K562 (cell line): ENCODE measurements at places on chromosomes 7 and 10. TPM values are rescaled to one million over a fixed set of nuclear protein-coding genes. Genes with fewer than 3 reads are reported as not detected.

PKD2L1 gene
- not detected in 2 replicates for total RNA-seq

DNA sequence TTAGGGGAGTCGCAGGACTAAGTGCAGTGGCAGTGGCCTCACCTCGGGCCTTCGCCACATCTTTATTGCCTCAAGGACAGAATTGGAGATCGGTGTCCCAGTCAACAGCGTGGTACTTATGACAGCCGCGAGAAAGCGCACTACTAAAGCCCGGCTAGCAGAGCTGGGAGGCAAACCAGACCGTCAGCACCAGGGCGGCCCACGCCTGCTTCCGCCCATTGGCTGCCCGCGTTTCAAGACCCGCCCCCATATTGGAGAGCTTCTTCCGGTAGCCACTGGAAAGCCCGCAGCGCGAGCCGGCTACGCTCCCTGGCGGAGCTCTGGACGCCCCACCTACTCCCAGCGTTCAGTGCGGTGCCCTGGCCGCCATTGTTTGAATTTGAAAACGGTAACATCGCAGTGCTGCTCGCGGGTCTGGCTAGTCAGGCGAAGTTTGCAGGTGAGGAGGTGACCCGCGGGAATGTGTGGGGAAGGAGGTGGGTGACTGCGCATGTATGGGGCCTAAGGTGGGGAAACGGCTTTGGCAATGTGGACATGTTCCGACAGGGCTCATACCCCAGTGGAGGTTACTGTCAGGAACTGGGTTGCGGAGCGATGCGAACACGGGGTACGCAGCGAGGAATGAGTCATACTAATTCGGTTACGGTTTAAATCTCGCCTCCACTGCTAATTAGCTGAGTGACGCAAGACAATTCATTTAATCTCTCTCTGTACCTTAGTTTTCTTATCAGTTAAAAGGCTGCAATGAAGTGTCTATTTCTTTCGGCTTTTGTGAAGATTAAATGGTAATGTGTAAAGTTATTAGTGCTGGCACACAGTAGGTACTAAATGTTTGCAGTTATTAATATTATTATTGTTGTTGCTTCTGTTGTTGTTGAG lies at the start of gene KIF20B:
KIF20B (plus strand) TSS at position 349 of the 879 bp plus-strand sequence. CDS start 3,705 bp downstream, outside the sequence.
- peak; percentile 89 for DNase-seq

DNA sequence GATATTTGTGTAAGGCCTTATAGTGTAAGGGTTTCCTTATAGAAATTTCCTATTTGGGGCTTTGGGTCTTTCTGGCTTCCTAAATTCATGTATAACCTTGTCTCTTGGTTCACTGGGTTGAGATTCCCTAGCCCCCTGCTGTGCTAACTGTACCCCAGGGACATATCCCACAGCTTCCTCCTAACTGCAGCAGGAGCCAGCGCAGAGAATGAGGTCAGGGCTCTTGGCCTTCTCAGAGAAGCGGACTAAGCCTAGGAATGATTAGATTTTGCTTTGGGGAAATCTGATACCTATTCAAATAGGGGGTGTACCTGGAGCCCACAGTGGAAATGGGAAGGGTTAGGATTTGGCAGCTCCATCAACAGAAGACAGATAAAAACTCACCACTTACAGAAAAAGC lies 138.1 kb upstream of the EFCAB10 start:
- DNase-seq = no peak

CALML5 gene
- not detected in 2 replicates for total RNA-seq

GRCh38 chr7:54180796-54181195 lies 361.4 kb upstream of the VSTM2A start:
- DNase-seq = no peak

- DNase-seq = peak; percentile 30
These were observed 70.3 kb downstream of the MYL10 start for GRCh38 chr7:101558742-101559325.

DNA sequence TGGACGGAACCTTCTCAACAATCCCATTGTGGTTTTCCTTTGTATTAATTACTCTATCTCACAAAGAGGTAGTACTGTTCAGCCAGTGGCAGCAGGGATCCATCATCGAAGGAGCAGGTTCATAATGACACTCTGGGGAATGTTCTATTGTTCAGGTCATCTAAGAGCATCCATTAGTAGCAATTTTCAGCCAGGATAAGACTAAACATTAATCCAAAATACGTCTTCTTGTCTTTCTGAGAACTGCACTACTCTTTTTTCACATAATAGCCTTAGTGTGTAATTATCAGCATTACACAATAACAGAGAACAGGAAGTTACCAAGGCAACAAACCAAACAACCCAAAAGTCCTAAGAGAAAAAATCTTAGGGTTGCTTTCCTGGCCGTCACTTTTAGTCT lies 259.5 kb upstream of the VWC2 start:
- no peak for DNase-seq

- no peak for DNase-seq
These were observed 74.6 kb downstream of the FAM13C start for GRCh38 chr10:59287587-59288255.

GRCh38 chr7:157925383-157925875 lies 588.6 kb downstream of the DNAJB6 start:
- DNase-seq = no peak

DNA sequence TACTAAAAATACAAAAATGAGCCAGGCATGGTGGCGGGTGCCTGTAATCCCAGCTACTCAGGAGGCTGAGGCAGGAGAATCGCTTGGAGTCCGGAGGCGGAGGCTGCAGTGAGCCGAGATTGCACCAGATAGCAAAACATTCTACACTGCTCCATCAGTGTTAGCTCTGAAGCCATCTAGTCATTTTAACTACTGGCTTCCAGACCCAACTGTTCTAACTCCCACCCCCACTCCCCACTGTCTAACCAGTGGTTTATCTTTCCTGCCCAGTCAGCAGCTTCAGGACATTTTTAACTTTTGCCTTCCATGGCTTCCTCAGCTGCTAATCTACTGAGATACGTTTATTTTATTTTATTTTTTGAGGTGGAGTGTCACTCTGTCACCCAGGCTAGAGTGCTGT lies 6.2 kb upstream of the FRAT1 start:
- peak; percentile 25 for DNase-seq

DNA sequence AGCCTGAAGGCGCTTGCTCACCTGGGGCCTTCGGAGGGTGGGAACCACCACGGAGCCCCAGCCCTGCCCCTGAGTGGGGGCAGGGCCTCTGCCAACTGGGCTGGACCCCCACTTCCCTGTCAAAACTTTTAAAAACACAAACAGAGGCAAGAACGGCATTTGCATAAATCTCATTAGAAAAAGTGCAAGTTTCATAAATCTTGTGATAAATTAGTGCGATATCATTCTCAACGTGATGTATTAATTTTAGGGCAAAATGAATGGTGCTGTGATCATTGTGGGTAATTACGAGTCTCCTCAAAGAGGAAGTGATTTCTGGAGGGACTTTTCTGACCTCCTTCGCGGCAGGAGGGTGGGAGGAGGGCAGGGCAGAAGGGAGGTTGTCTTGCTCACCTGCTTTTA lies 98.3 kb downstream of the CDH23 start:
- DNase-seq = no peak
